ENCODE measurements at places on chromosomes 6 and 20. TPM values are rescaled to one million over a fixed set of nuclear protein-coding genes. Genes with fewer than 3 reads are reported as not detected.

Gene HLA-DOA
- not detected for total RNA-seq

Gene IER3
- total RNA-seq = 160 TPM

Gene BPIFB1
- not detected for total RNA-seq

Gene TMEM170B
- total RNA-seq = 3.6 TPM

Gene MTFR2
- total RNA-seq = 3.6 TPM

Gene GHRH
- not detected for total RNA-seq

Gene CTAGE9
- not detected for total RNA-seq

Gene SRSF12
- not detected for total RNA-seq

Gene UNC5CL
- under 0.01 TPM for total RNA-seq

Gene GNRH2
- total RNA-seq = 0.30 TPM

Gene CST7
- not detected for total RNA-seq

Gene CD93
- 533 TPM for total RNA-seq

Gene HLA-G
- total RNA-seq = not detected

Gene TMC2
- total RNA-seq = not detected

Gene GPX6
- total RNA-seq = not detected

Gene LY86
- not detected for total RNA-seq

Gene NCOA5
- total RNA-seq = 10.9 TPM

Gene TNF
- total RNA-seq = under 0.01 TPM

Gene C20orf96
- 1.6 TPM for total RNA-seq
